ENCODE measurements at places on chromosomes 16 and 17.

DNA sequence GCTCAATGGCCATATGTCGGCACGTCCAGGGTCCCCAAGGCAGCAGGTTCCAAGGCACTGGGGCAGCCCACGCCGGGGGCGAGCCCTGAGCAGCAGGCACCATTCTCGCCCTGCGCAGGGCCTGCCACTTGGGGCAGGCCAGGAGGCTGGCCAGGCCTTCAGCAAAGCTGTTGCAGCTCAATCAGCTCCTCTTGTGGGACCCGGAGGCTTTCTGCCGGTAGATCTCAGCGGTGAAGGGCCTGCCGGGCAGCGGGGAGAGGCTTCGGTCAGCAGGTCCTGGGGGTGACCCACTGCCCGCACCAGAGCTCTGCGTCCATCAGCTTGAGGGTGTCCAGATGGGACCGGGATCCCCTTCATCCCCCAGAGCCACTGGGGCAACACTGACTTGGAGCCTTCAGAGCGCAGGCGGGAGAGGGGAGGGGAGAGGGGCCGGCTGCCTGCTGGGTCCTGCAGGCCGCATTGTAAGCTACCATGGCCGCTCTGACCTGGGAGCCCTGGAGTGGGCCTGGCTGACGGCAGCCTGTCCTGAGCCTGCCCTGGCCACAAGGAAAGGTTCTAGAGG lies 9.5 kb upstream of the RASD1 start:
- H3K4me3 ChIP-seq: no peak overlapping the region
- no peaks in the 10 kb centered on the region for H3K27me3 ChIP-seq
- DNase-seq: no peak
- no peaks in the 10 kb centered on the region for H3K4me1 ChIP-seq

GRCh38 chr16:73408311-73408710 lies 360.4 kb upstream of the ZFHX3 start:
- 0 out of 2 replicates have a peak, but pooled peaks cover 3% of the 10 kb centered on the region for H3K4me1 ChIP-seq
- no peak overlapping the region for H3K27ac ChIP-seq
- no peak for DNase-seq
- no peaks in the 10 kb centered on the region for H3K36me3 ChIP-seq
- H3K27me3 ChIP-seq: peaks cover 7% of the 10 kb centered on the region
- H3K4me3 ChIP-seq: no peak overlapping the region

- H3K27ac ChIP-seq: no peak overlapping the region
- DNase-seq: no peak
- no peaks in the 10 kb centered on the region for H3K4me1 ChIP-seq
- H3K27me3 ChIP-seq: no peaks in the 10 kb centered on the region
- H3K36me3 ChIP-seq: no peaks in the 10 kb centered on the region
Measured at GRCh38 chr16:10312784-10313724, 72.8 kb upstream of the ATF7IP2 start.

- H3K27ac ChIP-seq: no peak overlapping the region
- no peaks in the 10 kb centered on the region for H3K27me3 ChIP-seq
- no peaks in the 10 kb centered on the region for H3K4me1 ChIP-seq
- H3K36me3 ChIP-seq: no peaks in the 10 kb centered on the region
Measured at GRCh38 chr16:83329441-83329840, 478.3 kb upstream of the HSBP1 start.

GRCh38 chr17:10119203-10120108 lies 79.0 kb downstream of the GAS7 start:
- peaks cover 6% of the 10 kb centered on the region for H3K4me1 ChIP-seq
- H3K36me3 ChIP-seq: no peaks in the 10 kb centered on the region
- no peak overlapping the region for H3K4me3 ChIP-seq
- DNase-seq: peak; percentile 25
- H3K27me3 ChIP-seq: no peaks in the 10 kb centered on the region

DNA sequence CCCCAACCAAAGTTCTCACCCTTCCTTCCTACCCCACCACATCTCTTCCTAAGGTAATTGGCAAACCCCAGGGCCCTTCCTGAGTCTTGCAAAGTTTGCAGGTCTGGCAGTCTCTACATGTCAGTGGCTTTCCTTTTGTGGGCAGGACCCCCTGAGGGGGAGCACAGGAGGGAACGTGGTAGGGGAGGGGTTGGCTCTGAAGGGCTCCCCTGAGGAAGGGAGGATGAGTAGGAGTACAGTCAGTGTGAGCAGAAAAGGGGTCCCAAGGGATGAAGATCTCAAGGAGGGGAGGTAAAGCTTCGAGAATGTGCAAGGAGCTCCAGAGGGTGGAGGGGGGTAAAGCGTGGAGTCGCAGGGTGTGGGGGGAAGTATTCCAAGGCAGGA lies 206.9 kb downstream of the RAB11FIP4 start:
- H3K4me1 ChIP-seq: peaks cover 40% of the 10 kb centered on the region
- H3K36me3 ChIP-seq: peaks cover 12% of the 10 kb centered on the region
- no peaks in the 10 kb centered on the region for H3K27me3 ChIP-seq
- DNase-seq: no peak

- peaks cover 83% of the 10 kb centered on the region for H3K27me3 ChIP-seq
- no peaks in the 10 kb centered on the region for H3K36me3 ChIP-seq
- no peak for DNase-seq
- H3K4me3 ChIP-seq: no peak overlapping the region
- H3K27ac ChIP-seq: no peak overlapping the region
Measured at GRCh38 chr16:86199871-86200695, 301.1 kb downstream of the IRF8 start.

GRCh38 chr17:40909351-40909750 lies 24.3 kb upstream of the KRT20 start:
- peak; percentile 98 for DNase-seq
- peak overlapping the region; percentile 90 for H3K27ac ChIP-seq
- no peak overlapping the region for H3K4me3 ChIP-seq

- H3K4me1 ChIP-seq: no peaks in the 10 kb centered on the region
- DNase-seq: no peak
- H3K27me3 ChIP-seq: peaks cover 7% of the 10 kb centered on the region
- H3K36me3 ChIP-seq: no peaks in the 10 kb centered on the region
Measured at GRCh38 chr17:6376931-6377361, 58.0 kb downstream of the AIPL1 start.

GRCh38 chr16:57534337-57534880 lies 2.0 kb downstream of the CCDC102A start:
- no peak for DNase-seq
- H3K27me3 ChIP-seq: no peaks in the 10 kb centered on the region
- no peak overlapping the region for H3K4me3 ChIP-seq
- no peak overlapping the region for H3K27ac ChIP-seq

GRCh38 chr16:80806927-80807340 lies 2.5 kb upstream of the CDYL2 start:
- peaks cover 11% of the 10 kb centered on the region for H3K4me1 ChIP-seq
- H3K4me3 ChIP-seq: peak overlapping the region; percentile 14
- H3K36me3 ChIP-seq: no peaks in the 10 kb centered on the region

DNA sequence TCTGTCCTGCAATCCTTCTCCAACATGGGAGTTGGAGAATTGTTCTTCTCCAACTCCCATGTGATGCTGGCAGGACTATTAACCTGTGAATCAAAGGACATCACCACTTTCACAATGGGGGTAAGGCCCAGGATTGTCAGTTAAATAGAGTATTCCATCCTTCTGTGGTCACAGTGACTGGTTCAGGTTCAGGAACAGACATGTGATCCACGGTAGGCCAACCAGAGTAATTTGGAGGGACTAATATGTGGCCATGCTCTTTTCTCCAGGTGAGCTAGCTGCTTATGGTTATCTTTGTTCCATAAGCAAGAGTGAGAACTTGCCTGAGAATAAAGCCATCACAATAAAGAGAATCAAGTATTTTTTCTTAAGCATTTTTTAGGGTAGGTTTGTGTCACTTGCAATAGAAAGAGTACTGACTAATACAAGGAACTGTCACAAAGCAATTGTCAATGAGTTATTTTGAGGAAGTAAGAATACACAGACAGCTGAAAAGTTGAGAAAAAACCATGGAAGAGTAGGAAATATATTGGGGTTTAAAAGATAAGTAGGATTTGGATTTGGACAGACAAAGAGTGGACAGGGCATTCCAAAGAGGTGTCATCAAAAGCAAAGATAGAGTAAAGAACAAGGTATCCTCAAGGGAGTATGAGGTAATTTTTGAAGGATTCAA lies 63.4 kb downstream of the BRIP1 start:
- peaks cover under 1% of the 10 kb centered on the region for H3K4me1 ChIP-seq
- H3K27ac ChIP-seq: no peak overlapping the region
- no peaks in the 10 kb centered on the region for H3K36me3 ChIP-seq
- DNase-seq: no peak
- H3K27me3 ChIP-seq: no peaks in the 10 kb centered on the region
- no peak overlapping the region for H3K4me3 ChIP-seq

GRCh38 chr17:77420095-77420803 lies 279.5 kb downstream of the SEC14L1 start:
- no peak overlapping the region for H3K27ac ChIP-seq
- peaks cover 40% of the 10 kb centered on the region for H3K4me1 ChIP-seq
- no peak for DNase-seq
- H3K36me3 ChIP-seq: no peaks in the 10 kb centered on the region

DNA sequence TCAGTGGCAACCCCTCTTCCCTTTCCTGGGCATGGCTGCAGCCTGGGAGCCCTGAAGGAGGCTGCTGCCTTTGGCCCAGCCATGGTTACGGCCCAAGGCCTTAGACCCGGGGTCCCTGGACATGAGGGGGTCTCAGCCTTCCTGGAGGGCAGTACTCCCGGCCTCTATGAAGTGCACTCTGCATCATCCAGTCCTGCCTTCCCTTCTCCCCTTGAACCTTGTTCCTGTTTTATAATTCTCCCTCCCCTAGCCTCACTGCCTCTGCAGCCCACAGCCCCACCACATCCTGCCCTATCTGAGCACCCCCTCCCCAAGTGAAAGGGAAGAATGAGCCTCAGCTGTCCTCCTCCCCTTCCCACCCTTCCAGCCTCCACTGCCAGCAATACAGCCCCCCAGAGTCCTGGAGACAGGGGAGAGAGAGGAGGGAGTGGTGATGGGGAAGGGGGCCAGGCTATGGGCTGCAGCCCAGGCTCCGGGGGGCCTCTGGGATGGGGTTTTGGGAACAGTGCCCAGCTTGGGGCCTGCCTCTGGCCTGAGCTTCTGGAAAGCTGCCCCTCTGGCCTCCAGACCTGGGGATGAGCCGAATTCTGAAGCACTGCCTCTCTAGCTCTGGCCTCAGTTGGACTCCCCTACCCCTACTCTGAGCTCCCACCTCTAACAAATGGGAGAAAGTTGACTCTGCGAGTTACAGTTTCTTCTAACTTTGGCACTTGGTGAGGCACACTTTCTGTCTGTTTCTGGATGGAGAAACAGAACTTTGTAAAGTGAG lies 7.6 kb downstream of the CCR7 start:
- H3K4me1 ChIP-seq: peaks cover 41% of the 10 kb centered on the region
- 0 out of 2 replicates have a peak overlapping the region, but pooled peaks have one; percentile 8 for H3K27ac ChIP-seq
- DNase-seq: no peak
- H3K4me3 ChIP-seq: no peak overlapping the region
- no peaks in the 10 kb centered on the region for H3K27me3 ChIP-seq

DNA sequence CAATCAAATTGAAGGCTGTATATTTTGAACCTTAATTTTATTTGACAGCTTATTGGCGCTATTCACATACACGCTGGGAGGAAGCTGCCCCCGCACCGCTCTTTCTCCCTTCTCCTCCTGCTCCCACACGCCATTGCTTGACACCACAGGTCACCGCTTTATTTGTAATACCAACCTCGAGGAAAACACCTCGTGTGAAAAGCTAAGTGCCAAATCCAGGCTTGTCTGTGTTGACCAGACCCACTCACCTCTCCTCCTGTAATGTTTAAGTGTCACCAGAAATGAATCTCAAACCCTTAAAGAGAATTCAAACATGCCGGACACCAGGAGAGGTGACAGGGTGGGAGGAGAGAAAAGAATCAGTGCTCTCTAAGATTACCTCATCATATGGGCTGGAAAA lies 331.4 kb downstream of the GRIN2A start:
- peaks cover 9% of the 10 kb centered on the region for H3K4me1 ChIP-seq
- no peak overlapping the region for H3K4me3 ChIP-seq
- H3K36me3 ChIP-seq: no peaks in the 10 kb centered on the region
- no peaks in the 10 kb centered on the region for H3K27me3 ChIP-seq

- H3K36me3 ChIP-seq: no peaks in the 10 kb centered on the region
- H3K4me3 ChIP-seq: peak overlapping the region; percentile 49
- H3K4me1 ChIP-seq: peaks cover 23% of the 10 kb centered on the region
- no peaks in the 10 kb centered on the region for H3K27me3 ChIP-seq
Measured at GRCh38 chr17:7982173-7982572, 20.2 kb upstream of the GUCY2D start.

DNA sequence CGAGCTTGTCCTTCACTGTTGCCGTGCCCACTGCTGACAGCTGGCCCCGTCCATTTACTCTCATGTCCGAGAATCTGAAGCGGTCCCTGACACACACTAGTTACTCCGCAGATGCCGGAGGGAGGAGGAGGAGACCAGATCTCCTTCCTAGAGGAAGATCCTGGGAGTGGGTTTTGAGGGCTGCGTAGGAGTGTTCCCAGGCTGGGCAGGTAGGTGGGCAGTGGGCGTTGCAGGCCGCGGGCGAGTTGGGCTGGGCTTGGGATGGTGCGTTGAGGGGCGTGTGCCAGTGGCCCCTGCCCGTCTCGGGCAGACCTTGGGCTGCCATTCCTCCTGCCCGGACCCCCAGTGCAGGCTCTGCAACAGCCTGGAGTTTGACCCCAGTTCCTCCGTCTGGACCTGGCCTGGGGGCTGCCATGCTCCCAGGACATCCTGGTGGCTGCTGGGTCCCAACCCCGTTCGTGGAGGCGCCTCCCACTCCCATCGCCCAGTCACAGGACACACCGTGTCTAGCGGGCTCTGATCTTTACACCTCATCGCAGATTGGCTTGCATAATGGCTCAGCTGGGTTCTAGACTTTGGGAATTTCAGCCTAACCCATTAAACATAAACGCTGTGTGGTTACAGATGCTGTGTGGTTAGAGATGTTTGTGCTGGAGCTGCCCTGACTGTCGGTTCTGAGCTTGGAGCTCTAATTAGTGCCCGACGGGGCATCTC lies 22.8 kb downstream of the CACNA1H start:
- H3K4me1 ChIP-seq: no peaks in the 10 kb centered on the region
- no peak for DNase-seq
- no peak overlapping the region for H3K27ac ChIP-seq
- H3K27me3 ChIP-seq: no peaks in the 10 kb centered on the region
- H3K4me3 ChIP-seq: no peak overlapping the region

- no peak overlapping the region for H3K27ac ChIP-seq
Measured at GRCh38 chr17:8951206-8951605, 14.3 kb downstream of the PIK3R5 start.

- DNase-seq: no peak
- peaks cover 37% of the 10 kb centered on the region for H3K4me1 ChIP-seq
- no peak overlapping the region for H3K27ac ChIP-seq
- H3K27me3 ChIP-seq: no peaks in the 10 kb centered on the region
Measured at GRCh38 chr16:48378836-48379235, 6.4 kb downstream of the SIAH1 start.

DNA sequence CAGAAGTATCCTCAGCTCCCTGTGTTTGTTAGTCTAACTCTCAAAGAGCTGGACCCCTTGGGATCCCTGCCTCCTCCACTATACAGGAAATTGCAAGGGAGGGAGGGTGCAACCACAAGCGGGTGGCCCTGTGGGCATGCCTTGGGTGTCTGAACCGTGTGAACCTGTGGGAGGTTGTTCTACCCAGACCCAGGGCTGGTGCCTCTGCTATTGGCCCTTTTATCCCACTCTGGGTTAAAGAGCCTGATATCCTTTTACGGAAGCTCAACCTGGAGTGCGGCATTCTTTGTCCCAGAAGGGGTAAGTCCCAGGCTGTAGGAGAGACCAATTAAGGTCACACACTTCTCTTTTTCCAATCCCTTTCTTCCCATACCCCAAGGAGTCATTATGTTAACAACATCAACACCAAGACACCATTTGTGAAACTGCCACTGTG lies 53.4 kb downstream of the ARSG start:
- H3K27ac ChIP-seq: no peak overlapping the region
- H3K36me3 ChIP-seq: no peaks in the 10 kb centered on the region
- no peak overlapping the region for H3K4me3 ChIP-seq
- H3K4me1 ChIP-seq: no peaks in the 10 kb centered on the region

GRCh38 chr16:51624080-51624775 lies 473.2 kb upstream of the SALL1 start:
- peaks cover 10% of the 10 kb centered on the region for H3K4me1 ChIP-seq
- H3K4me3 ChIP-seq: no peak overlapping the region
- no peak overlapping the region for H3K27ac ChIP-seq
- no peaks in the 10 kb centered on the region for H3K27me3 ChIP-seq
- H3K36me3 ChIP-seq: no peaks in the 10 kb centered on the region
- DNase-seq: peak; percentile 72

All from GM23248 (cell line).